ENCODE measurements at places on chromosomes 16 and 17.
A peak's percentile ranks its signal among the peaks of the same experiment; 100 is the strongest.

DNA sequence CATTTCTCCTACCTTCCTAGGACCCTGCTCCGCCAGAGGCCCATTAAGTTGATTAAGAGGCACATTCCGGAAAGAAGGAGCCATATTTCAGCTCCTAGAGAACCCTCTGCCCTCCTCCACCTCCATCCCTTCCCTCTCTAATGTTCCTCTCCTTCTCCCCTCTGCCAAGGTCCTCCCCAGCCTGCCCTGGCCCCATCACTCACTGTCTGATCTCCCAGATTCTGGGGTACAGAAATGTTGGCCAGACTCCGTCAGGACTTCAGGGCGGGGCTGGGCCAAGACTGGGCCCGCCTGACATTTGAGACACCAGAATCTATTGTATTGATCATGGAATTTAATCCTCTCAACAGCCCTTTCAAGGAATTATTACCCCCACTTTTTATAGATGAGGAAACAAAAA, 136.1 kb downstream of the TMEM132E start:
- DNase-seq, result no peak

DNA sequence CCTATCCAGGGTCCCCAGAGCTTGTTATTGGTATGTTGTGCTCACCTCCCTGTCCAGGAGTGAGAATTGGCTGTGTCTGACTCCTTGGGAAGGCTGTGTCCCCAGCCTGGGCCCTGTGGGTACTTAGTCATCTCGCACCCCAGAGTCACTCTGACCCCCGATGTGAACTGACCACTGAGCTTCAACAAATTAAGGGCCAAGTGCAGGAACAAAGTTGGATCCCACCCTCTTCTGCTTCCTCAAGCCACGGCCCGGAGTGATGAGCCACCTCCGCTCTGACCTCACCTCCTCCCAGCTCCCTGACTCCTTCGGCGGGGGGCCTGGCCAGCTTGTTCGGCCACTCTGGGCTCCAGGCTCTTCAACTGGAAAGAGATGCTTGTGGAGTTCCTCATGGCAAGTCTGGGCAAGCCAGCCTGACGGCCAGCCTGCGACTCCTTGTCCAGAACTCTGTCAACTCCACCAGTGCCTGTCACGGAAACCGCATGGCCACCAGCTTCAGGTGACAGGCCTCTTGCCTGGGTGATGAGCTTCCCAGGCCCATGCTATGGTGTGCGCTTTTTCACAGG, 22.3 kb upstream of the MPRIP start:
- no peak for DNase-seq

GRCh38 chr16:47236716-47237115, 93.0 kb upstream of the NETO2 start:
- no peak for DNase-seq

DNA sequence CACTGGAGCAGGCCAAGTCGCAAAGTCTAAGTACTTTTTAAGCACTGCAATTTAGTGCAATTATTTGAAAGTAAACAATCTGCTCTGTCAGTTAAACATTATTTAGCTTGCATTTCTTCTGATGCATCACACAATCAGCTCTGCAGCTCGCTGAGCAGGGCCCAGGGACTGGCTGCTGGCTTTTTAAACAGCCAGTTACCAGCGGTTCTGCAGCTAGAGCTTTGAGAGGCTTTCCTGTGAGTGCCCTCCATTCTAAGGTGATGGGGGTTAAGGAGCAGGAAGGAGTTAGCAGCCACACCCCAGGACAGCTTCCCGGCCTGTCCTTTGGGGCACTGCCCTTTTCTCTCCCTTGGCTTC, 154.3 kb downstream of the SALL1 start:
- peak; percentile 1 for DNase-seq

DNA sequence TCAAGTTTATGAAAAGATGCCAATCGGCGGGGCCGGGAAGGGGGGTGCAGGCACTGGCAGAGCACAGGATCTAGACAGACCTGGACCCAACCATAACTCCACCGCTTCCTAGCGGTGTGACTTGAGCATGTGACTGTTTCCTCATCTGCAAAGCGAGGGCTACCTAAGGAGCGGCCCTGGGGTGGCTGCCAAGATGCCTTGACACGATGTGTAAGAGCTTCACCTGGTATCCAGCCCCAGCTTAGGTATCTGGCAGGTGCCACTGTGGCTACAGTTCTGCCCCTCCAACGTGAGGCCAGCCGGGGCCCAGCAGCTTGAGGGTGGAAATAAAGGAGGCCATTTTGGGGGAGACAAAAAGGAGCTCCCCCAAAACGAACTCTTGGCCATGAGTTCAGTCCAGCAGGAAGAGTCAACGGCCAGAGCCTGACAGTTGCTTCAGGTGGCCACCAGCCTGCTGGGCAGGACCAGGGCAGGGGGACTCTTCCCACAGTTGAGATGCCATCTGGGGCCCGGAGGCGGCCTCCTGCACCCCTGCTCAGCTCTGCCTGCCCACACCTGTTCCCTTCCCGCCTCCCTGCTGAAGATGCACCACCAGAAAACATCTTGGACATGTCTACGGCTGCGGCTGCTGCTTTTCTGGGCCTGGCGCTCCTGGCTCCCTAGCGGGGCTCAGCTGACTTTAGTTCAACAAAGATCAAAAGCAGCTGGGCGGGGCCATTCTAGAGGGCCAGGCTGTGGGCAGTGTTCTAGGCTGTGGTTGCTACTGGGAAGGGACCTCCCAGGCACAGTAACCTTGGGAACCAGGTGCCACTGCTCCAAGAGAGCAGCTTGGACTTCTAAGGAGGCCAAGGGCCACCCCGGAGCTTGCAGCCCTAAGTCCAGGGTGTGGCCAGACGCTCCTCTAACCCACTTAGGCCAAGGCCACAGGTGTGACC, 3.4 kb upstream of the MTSS2 start:
- no peak for DNase-seq

DNA sequence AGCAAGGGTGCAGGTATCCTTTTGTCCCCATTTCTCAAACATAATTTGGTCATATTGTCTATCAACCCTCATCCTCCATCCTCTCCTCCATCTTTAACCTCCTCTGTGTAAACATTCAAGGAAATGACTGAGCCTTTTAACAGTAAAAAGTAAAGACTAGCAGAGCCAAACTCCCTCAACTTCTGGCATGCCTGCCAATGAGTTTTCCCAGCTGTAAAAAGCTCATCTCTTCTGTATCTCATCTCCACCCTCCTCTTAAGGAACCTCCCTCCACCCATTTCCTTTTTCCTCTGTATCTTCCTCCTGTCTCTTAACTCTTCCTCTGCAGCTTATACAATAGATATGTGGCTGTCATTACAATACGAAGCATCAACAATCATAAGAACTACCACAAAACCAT, 76.9 kb upstream of the PSMD7 start:
- DNase-seq, result no peak

DNA sequence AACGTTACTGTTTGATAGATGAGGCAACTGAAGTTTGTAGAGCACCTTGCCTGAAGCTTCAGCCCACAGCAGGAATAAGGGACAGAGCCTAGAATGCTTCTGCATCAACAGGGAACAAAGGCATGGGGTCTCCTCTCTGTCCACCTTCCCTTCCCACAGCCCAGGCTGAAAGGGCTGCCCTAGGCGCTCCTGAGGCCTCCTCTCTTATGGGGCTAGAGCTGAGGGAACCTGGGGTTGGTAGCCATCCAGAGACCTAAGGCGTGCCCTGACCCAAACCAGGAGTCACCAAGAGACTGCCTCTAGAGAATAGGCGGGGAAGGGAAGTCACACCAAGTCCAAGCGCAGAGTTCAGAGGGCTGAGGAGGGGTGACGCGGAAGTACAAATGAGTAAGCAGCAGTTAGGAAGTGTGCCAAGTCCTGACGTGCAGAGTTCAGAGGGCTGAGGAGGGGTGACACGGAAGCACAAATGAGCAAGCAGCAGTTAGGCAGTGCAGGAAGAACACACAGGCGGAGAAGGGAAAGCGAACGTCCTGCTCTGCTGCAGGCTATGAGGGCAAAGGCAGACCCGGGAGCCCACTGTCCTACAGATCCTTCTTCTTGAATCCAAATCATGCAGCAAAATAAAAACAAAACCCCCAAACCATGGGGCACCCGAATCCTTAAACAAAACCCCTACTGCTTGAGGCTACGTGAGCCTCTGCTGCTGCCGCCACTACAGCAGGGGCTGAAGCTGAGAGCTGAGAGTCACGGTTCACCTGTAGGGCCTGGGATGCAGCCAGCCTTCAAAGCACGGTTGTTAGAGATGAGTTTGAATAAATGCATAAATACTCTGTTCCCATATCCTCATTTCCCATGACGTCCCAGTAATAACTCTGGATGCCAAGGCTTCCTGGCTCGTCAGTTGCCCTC, 2.7 kb upstream of the SPG7 start:
- DNase-seq, result peak; percentile 97

DNA sequence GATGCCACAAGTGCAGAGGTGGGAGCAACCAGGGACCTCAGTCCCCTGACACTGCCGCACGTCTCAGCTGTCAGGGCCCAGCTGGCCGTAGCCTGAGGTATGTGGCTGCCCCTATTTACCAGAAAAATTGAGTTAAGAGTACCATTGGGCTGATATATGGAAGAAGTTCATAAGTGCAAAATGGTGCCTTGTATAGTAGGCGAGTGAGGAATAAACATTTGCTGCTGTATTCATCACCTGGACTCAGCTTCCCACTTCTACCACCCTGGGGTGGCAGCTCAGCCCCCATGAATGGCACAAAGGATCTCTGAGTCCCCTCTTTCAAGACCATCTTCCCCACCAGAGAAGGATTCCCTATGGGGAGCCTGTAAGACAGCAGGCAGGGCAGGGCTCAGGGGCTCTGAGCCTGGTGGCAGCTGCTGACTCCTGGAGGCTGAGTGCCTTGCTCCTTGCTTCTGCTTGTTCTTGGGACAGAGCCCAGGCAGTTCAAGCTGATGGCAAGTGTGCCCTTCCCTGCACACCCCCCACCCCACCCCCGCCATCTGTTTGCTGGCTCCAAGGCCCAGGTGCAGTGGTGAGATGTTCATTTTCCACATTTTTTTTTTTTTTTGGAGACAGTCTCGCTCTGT, 29.0 kb downstream of the TRPV2 start:
- peak; percentile 46 for DNase-seq

GRCh38 chr16:8714174-8714573, 39.8 kb downstream of the ABAT start:
- DNase-seq, result no peak

DNA sequence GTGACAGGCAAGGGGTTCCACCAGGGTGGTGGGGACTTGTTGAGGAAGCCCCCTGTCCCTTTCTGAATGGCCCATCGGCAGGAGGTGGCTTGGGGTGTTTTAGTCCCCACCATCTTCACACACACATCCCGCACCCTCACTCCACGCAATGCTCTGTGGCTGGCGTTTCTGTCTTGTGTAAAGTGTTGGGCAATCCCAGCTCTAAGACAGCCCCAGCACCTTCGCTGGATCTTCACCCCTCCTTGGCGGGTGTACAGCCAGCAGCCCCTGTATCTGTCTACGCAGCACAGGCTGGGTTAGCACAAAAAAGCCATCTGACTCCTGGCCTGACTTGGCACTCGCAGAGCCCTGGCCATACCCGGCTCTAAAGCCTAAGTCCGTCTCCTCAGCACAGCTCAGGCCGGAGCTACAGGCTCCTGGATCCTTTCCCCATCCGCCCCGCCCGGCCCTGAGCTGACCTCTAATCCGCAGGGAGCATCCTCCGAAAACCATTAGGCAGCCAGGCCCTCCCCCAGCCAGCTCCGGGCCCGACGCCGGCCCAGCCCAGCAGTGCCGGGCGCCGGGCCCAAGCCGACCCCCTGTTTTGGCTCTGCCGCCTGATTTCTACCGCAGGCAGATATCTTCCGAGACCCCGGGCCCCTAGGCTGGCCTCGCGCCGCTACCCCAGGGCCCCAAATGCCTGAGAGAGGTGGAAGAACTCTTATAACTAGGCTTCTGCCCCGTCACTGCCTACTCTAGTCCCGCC, 42.4 kb upstream of the TAC4 start:
- DNase-seq, result no peak

DNA sequence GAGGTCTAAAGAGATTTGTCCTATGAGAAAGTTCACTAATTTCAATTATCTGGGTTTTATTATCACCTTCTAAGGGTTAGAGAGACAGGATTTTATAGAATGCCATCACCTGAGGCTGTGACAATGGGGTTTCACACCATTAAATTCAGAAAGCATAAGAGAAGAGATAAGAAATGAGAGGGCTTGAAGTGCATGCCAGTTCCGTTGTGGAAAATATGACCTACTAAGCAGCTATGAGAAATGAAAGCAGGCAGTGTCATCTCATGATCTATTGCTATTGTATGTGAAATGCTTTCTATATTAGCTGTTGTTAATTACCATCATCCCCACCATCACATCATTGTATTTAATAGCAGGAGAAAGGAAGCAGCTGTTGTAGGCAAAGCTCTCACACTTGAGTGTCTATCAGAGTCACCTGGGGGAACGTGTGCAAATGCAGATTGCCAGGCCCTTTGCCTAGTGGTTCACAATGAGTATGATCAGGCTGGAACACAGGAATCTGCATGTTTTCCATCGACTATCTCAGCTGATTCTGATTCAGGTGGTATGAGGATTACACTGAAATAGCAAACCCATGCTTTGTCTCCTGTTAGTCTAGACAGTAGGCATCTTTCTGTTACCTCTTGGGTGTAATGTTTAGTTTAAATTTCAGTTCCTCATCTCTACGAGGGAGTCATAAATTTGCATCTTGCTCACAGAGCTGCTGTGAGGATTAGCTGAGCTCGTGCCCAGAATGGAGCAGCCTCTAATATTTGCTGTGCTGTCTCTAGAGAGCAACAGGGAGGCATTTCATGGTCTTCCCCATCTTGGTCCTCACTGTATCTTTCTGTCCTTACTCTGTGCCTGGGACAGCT, 256.4 kb downstream of the CDH13 start:
- no peak for DNase-seq

DNA sequence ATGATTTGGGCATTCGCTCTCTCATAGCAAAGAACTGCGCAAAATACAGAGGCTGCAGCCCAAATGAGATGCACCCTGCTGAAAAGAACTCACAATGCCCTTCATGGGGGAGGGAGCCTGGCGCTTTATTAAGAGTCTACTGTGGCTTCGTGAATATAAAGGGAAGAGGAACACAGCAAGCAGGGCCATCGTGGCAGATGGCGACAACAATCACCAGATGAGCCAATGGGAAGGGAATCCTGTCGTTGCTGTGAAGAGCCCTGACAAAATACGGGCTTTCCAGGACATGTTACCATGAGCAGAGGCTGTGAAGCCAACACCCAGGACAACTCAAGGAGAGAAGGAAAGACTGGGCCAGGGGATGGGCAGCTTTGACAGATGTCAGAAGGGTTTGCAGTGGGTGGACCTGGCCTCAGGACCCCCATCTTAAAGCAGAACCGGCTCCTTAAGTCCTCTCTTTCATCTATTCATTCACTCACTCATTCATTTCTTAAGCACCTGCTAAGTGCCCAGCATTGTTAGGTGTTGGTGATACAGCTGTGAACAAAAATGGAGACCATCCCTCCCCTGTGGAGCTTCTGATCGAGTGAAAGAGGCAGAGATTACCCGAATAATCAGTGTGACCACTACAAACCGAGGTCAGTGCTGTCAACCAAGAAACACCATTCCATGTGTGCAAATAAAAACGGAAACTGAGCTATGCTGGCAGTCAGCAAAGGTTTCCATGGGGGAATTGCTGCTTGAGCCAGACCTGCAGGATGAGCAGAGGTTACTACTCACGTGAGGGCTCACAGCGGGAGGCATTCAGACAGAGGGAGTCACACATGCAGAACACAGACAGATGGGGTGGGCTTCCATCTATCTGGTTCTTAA, 125.8 kb downstream of the DYNLRB2 start:
- DNase-seq, result no peak
